ENCODE measurements at places on chromosomes 16 and 17.
A peak's percentile ranks its signal among the peaks of the same experiment; 100 is the strongest.

DNA sequence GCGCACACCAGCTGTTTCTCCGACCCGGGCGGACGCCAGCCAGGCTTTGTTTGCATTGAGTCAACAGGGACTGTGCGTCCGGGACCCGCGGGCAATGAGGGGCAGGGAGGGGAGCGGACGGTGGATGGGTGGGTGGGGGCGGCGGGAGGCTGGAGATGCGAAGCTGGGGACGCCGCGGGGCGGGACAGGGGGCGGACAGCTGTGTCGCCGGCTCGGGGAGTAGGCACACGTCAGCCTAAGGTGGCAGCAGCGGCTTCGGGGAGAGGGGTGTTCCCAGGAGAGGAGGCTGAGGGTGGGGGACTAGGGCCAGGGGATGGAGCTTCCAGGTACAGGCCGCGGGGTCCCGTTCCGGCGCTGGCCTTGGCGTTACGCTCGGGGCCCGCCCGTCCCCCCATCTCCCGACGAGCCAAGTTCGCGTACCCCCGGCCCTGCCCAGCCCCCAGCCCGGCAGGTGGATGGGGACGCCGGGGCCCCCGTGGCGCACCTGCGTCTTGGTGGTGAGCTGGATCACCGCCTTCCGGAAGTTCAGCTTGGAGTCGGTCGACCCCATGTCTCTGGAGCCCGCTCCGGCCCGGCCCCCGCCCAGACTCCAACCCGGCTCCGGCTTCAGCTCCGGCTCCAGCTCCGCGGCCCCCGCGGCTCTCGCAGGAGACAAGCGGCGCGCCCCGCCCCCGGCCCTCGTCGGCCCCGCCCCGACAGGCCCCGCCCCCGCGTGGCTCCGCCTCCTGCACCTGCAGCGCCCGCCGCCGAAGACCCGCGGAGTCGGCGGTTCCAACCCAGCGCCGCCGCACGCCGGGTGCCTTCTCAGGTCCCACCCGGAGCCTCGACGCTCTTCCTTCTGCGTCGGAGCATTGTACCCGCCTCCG is at the start of gene HID1:
HID1 (minus strand) TSS at position 653 of the 866 bp plus-strand sequence; CDS start at position 550, 103 bp downstream.
- DNase-seq = no peak

DNA sequence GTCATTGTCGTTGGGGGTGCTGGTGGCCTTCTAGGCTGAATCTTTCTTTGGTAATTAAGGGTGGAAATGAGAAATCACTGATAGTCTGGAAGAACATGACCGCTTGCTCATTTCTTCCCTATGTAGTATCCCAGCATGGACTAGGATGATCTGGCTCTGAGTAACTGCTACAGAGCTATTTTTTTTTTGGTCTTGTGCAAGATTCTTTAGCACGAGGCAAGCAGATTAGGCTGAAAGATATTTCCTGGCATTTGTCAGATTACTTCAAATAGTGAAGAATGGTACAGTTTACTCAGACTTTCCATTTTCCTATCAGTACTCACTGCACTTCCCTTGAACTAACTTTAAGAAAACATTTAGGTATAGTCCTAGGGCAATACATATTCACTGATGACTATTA is 89.0 kb downstream of the SYCE1L start:
- DNase-seq = peak; percentile 58

DNA sequence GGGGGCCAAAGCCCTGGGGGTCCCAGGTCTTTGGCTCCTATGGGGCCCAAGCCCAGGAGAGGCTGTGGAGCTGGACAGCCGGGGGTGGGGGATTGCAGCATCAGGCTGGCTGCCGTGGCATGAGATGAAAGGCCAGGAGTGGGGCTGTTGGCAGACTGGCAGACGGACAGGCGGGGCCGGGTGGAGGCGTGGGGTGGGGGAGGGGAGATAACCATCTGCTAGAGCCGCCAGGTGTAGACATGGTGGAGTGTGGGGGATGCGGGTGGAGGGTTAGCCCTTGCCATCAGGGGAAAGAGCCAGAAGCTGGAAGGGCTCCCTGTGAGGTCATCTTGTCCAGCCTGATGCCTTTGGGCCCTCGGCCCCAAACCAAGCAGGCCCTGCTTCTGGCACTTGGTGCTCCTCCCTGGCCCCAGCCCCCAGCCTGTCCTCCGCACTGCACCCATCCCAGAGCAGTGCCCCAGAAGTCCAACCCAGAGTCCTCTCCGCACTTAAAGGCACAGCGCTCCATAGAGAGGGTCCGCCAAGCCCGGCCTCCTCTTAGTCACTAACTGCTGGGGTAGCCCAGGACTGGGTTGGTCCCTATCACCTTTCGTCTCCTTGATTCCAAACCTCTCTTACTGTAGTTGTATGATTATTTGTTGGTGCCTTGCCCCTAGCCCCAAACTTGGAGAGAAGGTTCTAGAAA is 33.3 kb upstream of the DLX4 start:
- DNase-seq = no peak

- no peak for DNase-seq
These were observed 47.8 kb upstream of the IRF8 start for GRCh38 chr16:85851034-85851785.

DNA sequence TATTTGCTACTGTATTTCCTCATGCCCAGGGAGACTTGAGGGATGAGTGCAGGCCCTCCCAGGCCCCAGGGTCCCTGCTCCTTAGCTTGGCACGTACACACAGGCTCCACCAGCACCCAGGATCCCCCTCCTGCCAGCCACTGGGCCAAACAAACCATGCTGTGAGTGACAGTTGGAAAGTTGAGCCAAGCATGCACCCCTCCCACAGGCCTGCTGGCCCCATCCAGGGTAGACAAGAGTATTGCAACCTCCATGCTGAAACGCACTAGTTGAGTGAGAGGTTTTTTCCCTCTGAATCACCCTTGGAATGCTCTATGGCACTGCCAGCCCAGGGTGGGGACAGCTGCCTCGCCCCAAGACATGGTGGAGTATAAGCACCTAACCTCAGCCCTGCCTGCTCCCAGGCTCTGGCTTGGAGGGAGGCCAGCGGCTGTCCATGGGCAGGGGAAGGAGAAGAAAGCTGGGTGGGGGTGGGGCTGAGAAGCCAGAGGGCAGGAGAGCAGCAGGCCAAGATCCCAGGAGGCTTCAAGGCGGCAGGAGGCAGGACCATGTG is 49.6 kb downstream of the PITPNM3 start:
- no peak for DNase-seq
